NCI-H2081 treated with DMSO at 0.1 percent for 48 hours (cell line): ENCODE measurements at places on chromosomes 5 and 9.

DNA sequence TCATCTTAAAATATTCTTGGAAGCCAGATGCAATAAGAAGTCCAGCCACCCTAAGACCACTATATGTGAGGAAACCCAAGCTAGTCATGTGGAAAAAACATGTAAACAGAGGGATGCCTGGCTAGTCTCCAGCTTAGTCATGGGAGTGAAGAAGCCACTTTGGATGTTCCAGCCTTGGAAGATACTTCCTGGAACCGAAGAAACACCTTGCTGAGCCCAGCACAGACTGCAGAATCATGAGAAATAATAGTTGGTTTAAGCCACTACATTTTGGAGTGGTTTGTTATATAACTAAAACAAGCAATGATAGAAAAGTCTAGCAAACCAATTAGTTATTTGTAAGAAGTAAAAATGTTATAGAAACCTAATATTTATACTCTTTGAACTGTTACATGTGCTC, 12.6 kb downstream of the DHX29 start:
- no peak for DNase-seq

- DNase-seq: no peak
Measured at GRCh38 chr9:97697837-97698236, 697 bp upstream of the XPA start.

DNA sequence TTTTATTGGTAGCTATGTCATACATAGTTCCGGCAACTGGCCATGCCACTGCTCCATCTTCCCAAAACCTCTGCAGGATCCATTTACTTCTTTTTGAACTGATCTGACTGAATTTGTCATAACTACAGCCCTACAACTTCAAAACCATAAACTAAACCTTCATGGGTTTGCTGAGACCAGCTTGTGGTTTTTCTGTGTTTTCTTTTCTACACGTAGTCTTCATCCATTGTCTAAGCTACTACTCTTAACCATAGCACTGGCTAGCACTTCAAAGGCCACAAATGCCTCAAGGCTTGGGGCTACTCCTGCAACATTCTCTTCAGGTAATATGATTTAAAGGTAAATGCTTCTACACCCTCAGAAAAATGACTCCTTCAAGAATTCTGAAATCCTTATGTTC, 9.0 kb upstream of the KIF2A start:
- DNase-seq: no peak

DNA sequence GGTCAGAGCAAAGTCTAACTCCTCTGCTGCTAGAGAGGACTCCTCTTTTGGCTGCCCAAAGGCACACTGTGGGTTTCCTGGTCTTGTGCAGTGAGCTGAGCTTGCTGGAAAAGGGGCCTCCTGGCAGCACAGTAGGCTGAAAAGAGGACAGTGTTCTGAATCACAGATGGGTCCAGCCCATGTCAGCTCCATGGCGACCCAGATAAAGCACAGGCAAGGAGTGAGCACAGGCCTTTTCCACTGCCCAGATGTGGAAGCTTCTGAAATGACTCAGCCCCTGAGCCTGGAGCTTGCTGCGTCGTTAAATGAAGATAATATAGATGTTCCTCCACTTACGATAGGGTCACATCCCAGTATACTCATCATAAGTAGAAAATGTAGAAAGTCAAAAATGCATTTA, 8.1 kb downstream of the CCDC180 start:
- no peak for DNase-seq

- DNase-seq: no peak
Measured at GRCh38 chr5:98768160-98768959, 5.1 kb upstream of the RGMB start.

DNA sequence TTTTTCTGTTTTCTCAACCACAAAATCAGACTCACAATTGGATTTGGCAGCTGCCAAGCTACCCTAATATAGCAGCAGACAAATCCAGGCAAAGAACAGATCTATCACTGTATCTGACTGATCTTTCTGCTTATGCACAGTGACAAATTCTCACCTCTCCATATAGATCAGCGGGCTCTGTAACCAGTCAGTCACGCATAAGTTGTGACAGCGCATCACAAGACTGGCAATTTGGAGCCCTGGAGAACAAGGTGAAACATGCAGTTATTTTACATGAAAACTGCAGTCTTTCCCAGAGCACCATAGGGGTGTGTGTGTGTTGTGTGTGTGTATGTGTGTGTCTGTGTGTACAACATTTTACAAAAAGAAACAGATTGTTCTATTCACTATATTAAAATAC, 37.7 kb downstream of the RORB start:
- DNase-seq: no peak

- DNase-seq: no peak
Measured at GRCh38 chr5:112574536-112574935, 155.5 kb upstream of the EPB41L4A start.

DNA sequence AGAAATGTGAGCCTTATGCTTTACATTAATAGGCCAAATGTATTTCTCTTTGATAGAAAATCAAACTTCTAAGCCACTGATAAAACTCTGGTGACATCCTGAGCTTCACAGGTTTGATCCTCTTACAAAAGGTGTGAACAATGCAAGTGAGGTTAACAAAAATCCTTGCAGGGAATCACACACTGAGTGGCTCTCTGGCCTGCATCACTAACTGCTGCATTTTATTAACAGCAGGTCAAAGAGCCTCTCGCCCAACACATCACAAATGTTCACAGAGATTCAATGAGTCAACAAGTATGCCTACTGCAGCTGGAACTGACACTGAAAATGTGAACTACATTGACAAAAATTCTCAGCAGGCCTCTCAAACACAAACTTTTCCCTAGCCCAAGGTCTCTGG, 122.3 kb downstream of the SEMA5A start:
- DNase-seq: no peak

GRCh38 chr5:153969563-153969895, 69.2 kb downstream of the FAM114A2 start:
- no peak for DNase-seq

GRCh38 chr9:130694205-130694604, 625 bp downstream of the EXOSC2 start:
- no peak for DNase-seq

- no peak for DNase-seq
Measured at GRCh38 chr5:127306647-127307046, 16.1 kb downstream of the MEGF10 start.

DNA sequence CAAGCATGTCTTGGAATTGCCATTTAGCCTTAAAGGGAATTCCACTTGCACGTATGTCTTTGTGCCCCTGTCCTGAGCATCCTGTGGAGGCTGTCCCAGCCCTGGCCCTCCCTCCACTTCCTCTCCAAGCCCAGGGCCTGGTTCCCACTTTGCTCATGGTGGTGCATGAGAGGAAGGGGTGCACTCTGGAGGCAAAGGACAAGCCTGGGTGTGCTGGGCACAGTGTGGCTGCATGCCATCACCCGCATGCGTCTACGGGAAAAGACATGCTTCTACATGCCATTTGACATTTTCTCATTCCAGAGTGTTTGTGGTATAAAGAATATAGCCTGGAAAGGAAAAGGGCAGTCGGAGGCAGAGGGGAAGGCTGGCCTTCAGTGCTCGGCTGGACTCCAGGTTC, 7.2 kb upstream of the IRX2 start:
- DNase-seq: no peak

- no peak for DNase-seq
Measured at GRCh38 chr9:113969343-113969742, 93.2 kb downstream of the ZNF618 start.

GRCh38 chr9:136190237-136190601, 14.7 kb downstream of the LHX3 start:
- no peak for DNase-seq

GRCh38 chr9:129467739-129468666, 152.9 kb downstream of the C9orf50 start:
- DNase-seq: no peak

DNA sequence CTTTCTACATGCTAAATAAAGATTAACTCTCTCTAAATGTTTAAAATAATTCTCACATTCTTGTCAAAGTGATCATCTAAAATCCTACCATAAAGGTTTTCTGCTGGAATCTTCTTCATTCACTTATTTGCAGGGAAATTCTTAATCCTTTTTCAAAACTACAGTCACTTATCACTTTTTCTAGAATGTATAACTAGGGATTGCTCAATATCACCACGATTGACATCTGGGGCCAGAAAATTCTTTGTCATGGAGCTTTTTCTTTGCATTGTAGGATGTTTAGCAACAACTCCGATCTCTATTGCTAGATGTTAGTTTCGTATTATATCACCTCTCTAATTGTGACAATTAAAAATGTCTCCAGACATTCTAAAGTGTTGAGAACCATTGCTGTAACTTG, 344.9 kb upstream of the PIK3R1 start:
- no peak for DNase-seq

DNA sequence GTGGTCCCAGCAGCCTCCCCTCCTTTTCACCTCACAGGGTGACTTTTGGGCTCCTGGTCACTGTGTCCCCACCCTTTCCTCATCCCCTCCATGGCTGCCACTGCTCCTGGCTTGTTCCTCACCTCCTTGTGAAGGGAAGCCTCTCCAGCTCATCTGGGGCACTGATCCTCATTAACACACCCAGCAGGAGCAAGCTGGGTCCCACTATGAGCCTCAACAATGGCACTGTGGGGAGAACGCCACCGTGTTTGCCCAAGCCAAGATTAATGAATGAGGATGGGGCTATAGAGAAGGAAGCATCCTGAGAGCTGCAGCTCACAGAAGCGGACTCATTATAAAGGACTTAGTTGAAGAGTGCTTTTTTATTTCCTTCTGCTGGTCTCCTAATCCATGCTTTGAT, 118.4 kb downstream of the MARCHF11 start:
- no peak for DNase-seq

GRCh38 chr5:127386557-127386956, 96.0 kb downstream of the MEGF10 start:
- no peak for DNase-seq

GRCh38 chr9:38046661-38047300, 22.2 kb downstream of the SHB start:
- DNase-seq: no peak

GRCh38 chr5:94420885-94421284, 197.5 kb downstream of the KIAA0825 start:
- no peak for DNase-seq

DNA sequence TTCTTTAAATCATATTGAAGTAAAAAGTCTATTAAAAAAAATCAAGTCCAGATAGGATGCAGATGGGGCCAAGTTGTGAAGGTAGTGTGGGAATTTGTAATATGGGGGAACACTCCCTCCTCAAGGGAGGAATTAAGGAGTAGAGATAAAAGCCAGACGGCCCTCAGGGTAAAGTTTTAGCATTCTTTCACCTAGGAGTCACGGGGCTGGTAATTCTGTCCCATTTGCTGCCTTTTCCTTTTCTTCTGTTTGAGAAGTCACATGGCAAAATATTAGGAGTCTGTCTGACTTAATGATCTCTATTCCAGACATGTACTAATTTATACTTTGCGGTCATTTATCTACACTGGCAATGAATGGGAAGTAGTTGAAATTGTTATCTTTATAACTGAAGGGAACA, 61.9 kb downstream of the SNX24 start:
- DNase-seq: no peak

DNA sequence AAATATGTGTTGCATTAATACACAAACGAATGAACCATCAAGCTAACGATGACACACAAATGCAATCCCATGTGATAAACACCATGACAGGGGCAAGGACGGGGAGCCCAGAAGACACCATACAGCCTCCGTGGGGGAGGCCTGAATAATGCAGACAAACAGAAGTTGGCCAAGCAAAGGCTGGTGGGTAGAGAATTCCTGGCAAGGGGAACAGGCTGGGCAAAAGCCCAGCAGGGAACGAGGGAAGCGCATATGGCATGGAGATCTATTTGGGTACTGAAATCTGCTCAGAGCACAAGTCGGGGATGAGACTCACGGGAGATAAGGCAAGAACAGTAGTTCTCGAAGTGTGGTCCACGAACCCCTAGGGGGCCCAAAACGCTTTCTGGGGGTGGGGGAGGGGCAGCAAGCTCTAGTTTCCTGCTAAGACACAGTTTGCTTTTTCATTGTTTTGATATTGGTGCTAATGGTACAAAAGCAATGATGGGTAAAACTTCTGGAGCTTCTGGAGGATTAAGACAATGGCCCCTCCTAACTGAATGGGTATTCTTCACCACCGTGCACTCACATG, 42.9 kb upstream of the FBXW11 start:
- no peak for DNase-seq

- no peak for DNase-seq
Measured at GRCh38 chr5:143554187-143554717, 150.8 kb upstream of the NR3C1 start.
